ENCODE measurements at places on chromosomes 2 and 18.
A peak's percentile ranks its signal among the peaks of the same experiment; 100 is the strongest.

- DNase-seq = no peak
Observed at GRCh38 chr2:225766431-225766830, 366.9 kb downstream of the NYAP2 start.

DNA sequence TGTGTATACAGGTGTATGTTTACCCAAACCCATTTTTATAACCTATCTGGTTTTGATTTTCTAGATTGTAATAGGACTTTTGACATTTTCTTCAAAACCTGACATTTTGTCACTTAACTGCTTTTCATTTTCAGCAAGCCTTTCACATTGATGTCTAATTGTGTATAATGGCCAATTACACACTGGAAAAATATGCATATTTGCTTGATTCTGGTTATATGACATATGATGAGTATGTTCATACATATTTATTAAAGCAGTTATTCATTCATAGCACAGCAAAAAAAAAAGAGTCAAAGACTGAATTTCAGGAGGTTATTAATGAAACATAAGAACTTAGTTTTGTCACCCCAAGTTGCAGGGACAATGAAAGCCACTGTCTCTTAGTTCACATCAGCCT lies 307.7 kb upstream of the TNP1 start:
- DNase-seq = no peak

DNA sequence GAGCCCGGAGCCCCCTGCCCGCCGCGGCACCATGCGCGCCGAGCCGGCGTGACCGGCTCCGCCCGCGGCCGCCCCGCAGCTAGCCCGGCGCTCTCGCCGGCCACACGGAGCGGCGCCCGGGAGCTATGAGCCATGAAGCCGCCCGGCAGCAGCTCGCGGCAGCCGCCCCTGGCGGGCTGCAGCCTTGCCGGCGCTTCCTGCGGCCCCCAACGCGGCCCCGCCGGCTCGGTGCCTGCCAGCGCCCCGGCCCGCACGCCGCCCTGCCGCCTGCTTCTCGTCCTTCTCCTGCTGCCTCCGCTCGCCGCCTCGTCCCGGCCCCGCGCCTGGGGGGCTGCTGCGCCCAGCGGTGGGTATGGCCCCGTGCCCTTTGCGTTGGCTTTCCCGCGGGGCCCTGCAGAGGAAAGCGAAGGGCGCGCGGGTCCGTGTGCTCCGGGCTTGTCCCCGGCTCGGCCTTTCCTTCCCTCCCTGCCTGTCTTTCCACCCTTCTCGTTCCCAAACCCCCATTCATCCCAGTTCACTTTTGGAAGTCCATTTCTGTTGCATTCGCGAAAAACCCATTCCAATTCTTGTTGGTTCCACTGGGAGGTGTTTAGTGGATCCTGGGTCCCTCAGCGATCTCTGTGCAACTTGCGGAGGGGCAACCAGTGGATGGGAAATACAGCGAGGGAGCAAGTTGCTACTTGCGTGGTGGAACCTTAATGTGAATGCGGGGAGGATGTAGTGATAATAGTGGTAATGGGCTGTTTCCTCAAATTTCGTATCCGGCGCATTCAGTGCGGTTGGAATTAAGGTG lies 599 bp downstream of the ADAM23 start:
- peak; percentile 75 for DNase-seq

- no peak for DNase-seq
Observed at GRCh38 chr2:237200462-237200861, 114.8 kb downstream of the COPS8 start.

Measured in right kidney (tissue), 9 donors.